ENCODE measurements at places on chromosomes 13 and 19.

GRCh38 chr13:72689181-72689696 is 38.2 kb downstream of the MZT1 start:
- DNase-seq = no peak

DNA sequence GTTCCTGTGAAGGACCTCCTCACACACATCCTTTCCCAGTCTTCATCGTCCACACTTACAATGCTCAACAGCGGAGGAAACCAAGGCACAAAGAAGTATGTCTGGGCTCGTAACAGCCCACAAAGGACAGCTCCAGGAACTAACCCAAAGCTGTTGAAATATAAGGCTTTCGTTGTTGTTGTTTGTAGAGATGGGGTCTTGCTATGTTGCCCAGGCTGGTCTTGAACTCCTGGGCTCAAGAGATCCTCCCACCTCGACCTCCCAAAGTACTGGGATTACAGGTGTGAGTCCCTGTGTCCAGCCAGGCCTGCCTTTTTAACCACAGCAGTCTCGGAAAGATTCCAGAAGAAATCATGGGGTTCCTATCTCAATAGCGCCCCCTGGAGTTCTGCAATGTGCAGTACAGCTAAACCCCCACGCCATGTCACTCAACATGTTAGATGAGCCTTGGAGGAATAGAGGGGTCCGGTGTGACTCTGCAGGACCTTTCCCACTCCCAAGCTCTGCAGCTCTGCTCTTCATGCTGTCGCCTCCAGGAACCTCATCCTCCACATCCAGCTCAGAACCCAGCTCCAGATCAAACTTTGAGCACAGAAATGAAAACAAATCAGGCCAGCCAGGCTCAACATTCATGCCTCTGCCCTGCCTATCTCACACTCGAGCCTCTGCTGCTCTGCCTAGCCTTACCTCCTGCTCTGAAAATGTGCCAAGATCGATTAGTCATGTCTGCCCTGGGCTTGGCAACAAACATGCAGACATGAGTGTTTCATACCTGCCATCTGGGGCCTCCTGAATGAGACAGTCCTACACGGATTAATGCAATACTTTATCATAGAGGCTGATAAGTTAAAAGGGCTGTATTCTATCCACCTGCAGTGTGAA is 7.5 kb downstream of the PLA2G4C start:
- peak; percentile 43 for DNase-seq

DNA sequence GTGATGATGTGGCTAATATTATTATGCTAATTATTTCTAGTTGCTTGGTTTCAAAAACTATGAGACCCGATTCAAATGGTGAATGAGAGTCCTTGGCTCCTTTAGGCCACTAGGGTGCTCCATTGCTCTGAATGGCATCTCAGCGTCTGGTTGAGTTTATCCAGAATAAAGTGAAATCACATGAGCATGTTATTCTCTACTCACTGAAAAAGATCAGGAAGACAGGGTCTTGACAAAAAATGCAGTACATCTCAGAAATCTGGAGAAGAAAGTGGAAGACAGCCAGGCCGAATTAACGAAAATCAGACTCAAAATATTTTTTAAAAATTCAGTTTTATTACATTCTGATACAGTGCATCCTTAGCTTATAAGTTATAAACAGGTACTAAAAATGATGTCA is 516.2 kb downstream of the MYO16 start:
- DNase-seq = peak; percentile 51

DNA sequence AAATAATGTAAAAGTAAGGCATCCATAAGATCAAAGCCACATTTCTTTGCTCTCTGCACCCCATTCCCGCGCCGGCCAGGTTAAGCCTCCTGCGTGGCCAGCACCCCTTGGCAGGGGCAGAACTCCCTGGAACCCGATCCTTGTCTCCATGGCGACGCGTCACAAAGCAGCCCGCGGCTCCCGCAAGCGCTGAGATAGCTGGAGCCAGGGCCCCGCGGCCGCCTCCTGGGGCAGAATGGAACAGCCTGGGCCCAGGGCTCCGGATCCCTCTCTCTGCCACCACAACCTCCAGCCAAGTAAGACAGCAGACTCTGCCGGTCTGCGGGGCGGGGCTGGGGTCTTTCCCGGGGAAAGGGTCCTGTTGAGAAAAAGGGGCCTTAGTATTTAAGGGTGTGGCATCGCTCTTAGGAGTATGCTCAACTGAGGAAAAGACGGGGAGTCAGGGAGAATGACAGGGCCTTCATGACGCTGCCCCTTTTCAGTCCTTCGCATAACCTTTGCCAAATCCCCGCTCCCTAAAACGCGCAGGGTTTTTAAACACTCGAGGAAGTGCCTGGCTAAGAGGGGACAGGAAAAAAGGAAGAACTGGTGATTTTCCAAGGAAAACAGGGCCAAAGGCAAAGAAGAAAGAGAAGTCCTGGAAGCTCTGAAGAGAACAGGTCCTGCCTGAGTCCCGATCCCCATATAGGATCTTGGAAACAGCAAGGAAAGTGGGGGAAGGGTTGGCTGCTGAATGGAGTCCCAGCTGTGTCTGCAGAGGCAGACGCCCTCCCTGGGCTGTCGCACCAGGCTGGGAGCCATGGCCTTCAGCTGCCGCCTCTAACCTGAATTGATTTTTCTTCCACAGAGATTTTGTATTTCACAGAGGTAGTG is at the start of gene TEX26:
Gene TEX26, plus strand, starts transcription at position 176 of the 873 bp plus-strand sequence. Its CDS starts 60 bp downstream, at position 236.
- DNase-seq = no peak
